ENCODE measurements at places on chromosomes 5 and 9. TPM values are rescaled to one million over a fixed set of nuclear protein-coding genes. Genes with fewer than 3 reads are reported as not detected.

The SLC31A2 gene
- total RNA-seq = 4.1 TPM

The GFM2 gene
- total RNA-seq = 24.6 TPM

- DNase-seq = no peak
- H3K4me3 ChIP-seq = no peak overlapping the region
- no peak overlapping the region for H3K27ac ChIP-seq
- peaks cover 12% of the 10 kb centered on the region for H3K4me1 ChIP-seq
Measured at GRCh38 chr9:114110180-114110579, 11.1 kb upstream of the KIF12 start.

DNA sequence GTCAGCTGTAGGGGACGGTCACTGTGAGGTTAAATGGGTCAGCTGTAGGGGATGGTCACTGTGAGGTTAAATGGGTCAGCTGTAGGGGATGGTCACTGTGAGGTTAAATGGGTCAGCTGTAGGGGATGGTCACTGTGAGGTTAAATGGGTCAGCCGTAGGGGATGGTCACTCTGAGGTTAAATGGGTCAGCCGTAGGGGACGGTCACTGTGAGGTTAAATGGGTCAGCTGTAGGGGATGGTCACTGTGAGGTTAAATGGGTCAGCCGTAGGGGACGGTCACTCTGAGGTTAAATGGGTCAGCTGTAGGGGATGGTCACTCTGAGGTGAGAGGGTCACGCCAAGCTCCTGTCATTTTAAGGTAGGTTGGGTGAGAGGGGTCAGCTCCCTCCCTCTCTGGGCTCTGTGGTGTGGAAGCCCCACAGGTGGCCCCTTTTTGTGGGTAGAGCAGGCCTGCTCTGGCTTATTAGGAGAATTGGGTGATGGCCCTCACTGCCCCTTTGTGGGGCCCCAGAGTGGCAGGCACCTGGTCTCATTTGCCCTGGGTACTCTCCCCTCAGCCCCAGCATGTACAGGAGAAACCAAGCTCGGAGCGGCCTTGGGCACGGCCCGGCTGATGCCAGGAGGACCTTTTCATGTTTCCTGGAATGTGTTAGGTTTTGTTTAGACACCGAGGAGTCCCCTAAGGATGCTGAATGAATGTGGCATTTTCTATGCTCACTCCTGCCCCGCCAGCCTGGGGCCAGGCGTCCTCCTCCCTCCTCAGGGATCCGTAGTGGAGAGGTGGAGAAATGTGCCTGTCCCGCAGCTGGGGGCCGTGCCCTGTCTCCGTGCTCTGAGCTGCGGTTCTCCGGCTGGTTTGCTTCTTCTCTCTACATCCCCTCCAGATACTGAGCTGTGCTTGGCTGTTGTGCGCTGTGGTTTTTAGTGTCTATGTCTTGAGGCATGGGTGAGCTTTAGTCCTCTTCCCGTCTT is 31.4 kb downstream of the AHRR start:
- peaks cover 4% of the 10 kb centered on the region for H3K27me3 ChIP-seq
- H3K27ac ChIP-seq = no peak overlapping the region
- H3K4me3 ChIP-seq = no peak overlapping the region
- H3K4me1 ChIP-seq = no peaks in the 10 kb centered on the region

- no peak overlapping the region for H3K27ac ChIP-seq
- no peaks in the 10 kb centered on the region for H3K27me3 ChIP-seq
- no peaks in the 10 kb centered on the region for H3K36me3 ChIP-seq
- H3K4me1 ChIP-seq = peaks cover 18% of the 10 kb centered on the region
Measured at GRCh38 chr5:139183502-139183901, 14.7 kb downstream of the SIL1 start.

DNA sequence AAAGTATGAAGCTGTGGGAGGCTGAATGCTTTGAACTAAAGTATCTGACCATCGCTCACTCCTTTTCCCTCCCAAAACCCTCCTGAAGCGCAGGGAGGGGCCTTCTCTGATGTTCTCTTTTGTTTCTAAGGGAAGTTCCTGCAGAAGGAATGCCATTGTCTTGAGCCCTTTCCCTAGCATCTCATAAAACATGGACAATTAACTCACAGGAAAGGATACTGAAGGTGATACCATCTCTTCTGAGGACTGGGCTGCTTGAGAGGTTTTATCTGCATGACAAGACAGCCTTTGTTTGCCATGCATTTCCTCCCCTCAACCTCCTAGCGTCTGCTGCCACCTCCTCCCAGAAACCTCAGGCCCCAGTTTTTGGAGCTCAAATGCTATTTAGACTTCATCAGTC is 4.3 kb upstream of the RMND5B start:
- H3K27me3 ChIP-seq = no peaks in the 10 kb centered on the region
- no peak overlapping the region for H3K27ac ChIP-seq
- H3K4me3 ChIP-seq = no peak overlapping the region
- H3K36me3 ChIP-seq = peaks cover 22% of the 10 kb centered on the region
